Activated T-cell treated with anti-CD3 and anti-CD28 coated beads for 1 hour (primary cell): ENCODE measurements at places on chromosomes 13 and 19.
A peak's percentile ranks its signal among the peaks of the same experiment; 100 is the strongest.

- peak; percentile 44 for DNase-seq
Observed at GRCh38 chr19:48469289-48469881, at the start of gene CYTH2. Gene CYTH2 (plus strand): TSS chr19:48469369. CDS start chr19:48469508, 139 bp downstream.

GRCh38 chr19:5973867-5974635 is 3.9 kb downstream of the RANBP3 start:
- no peak for DNase-seq

DNA sequence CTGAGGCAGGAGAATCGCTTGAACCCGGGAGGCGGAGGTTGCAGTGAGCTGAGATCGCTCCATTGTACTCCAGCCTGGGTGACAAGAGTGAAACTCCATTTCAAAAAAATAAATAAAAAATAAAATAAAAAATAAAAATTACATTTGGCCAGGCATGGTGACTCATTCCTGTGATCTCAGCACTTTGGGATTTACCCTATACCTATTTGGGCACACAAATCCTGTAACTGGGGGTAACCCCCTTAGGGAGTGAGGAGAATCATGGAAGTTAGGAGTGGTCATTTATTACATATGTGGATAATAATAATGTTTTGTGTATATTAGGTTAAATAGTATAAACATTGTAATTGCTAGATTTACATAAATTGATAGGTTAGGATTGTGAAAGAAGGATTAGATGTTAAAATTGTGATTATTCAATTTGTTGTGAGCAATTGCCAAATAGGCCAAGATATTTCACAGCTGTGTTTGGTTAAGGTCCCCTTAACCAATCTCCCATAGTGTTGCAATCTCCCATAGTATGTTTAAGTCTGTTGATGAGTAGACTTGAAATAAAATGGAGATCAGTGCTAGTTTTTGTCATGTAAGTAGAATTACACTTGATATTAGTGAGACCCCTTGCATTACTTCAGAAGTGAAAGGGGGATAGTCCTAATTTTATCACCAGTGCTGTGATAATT is 30.7 kb downstream of the ZNF844 start:
- DNase-seq: no peak

DNA sequence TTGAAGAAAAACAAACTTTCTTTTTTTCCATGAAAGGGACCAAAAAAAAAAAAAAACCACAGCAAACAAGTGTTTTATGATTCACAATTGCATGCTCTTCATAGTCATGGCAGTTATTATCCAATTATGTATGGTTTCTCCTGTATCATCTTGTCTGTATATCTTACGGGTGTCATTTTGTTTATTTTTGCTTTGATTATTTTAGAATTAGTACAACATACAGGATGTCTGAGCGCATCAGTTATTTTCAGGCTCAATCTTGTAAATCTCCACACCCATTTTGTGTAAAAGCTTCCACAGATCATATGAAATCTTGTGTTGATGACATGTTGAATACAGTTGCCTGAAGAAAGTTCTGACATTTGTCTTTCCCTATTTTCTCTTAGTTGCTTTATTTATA is 280.3 kb downstream of the KLF5 start:
- no peak for DNase-seq

- no peak for DNase-seq
Observed at GRCh38 chr13:109383683-109384082, 402.7 kb downstream of the IRS2 start.

DNA sequence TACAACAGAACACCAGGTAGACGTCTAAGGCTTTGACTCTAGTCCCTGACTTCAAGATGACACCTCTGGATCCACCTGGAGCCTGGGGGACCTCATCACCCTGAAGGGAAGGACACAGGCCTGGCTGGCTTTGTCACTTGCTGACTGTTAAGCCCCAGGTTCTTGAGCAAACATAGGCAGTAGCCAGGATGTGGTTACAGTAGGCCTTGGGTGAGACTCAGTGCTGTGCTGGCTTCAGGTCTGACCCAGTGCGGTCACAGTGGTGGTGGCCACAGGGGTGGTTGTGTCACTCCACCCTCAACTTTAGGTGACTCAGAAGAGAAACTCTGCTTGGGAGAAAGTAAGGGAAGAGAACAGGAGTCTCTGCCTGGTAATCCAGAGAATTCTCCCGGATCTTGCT is 497.8 kb downstream of the UQCRFS1 start:
- no peak for DNase-seq

GRCh38 chr19:50333737-50334617 is 4.8 kb upstream of the KCNC3 start:
- peak; percentile 77 for DNase-seq

GRCh38 chr19:35733180-35734125 is 8.8 kb downstream of the IGFLR1 start:
- no peak for DNase-seq

- DNase-seq: no peak
Observed at GRCh38 chr13:49951754-49952535, 15.8 kb upstream of the SPRYD7 start.

- DNase-seq: no peak
Observed at GRCh38 chr13:79541426-79542049, 60.6 kb downstream of the NDFIP2 start.
